Non-pigmented ciliary epithelial cell (primary cell): ENCODE measurements at places on chromosomes 11 and 22.
A peak's percentile ranks its signal among the peaks of the same experiment; 100 is the strongest.

DNA sequence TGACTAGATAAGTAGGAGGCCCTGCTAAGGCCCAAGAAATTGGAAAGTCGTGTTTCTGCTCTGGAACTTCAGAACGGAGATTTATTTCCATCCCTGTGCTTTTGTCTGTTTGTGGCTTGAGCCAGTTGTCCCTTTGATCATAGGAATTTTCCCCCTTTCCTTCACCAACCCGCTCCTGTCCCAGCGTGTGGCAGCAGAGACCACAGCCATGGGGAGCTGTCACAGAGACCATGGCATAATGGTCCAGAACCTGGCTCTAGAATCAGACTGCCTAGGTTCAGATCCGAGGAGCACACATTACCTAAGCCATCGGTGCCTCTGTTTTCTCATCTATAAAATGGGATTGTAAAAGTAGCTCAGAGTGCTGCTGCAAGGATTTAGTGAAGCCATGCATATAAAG lies 128.1 kb downstream of the GALNT18 start:
- DNase-seq: no peak

DNA sequence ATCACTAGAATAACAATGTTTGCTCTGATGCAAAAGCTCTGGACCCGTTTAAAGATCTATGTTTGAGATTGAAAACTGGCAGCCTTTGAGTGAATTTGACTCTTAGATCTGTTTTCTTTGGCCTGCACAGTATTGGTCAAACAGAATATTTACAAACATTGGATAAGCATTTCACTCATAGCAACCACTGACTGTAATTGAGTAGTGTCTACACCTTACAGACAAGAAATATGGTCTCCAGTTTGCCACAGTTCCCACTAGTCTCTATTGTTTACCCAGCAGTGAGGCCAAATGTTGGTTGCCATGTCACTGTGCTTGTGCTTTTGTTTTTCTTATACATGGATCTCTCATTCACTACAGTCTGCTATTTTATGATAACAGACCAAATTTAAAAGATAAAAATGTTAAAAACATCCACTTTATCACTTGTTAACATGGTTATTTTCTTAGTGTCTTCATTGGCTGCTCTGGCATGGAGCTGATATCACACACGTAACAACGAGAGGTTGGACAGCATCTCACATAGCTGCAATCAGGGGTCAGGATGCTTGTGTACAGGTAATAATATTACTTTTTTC lies 12.2 kb downstream of the ANKRD42 start:
- DNase-seq: no peak

- no peak for DNase-seq
Observed at GRCh38 chr11:116053548-116053919, 549.3 kb upstream of the CADM1 start.

DNA sequence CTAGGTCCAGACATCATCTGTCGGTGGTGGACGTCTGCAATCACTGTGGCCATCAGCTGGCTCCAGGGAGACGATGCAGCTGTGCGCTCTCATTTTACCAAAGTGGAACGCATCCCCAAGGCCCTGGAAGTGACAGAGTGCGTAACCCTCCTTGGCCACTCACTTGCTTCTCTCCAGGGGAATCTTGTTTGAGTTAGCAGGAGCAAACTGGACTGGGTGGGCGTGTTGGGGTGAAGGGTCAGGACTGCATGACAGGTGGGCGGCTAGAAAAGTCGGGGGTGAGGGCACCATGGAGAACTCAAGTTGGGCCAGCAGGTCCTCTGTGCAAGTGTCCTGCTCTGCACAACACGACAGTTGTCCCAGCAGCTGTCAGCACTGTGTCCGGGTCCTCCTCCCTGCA lies 16.2 kb downstream of the SHISA8 start:
- no peak for DNase-seq

DNA sequence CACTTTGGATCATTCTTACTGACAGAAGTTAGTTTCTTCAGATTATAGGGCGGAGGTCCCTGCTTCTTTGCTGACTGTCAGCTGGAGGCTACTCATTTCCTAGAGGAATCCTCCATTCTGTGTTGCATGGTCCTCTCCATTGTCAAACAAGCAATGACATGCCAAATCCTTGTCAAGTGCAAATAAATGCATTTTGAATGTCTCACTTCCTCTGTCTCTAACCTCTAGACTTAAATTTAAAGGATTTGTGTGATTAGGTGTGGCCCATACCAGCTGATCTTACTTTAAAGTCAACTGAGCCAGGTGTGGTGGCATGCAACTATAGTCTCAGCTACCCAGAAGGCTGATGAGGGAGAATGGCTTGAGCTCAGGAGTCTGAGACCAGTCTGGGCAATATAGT lies 458.4 kb upstream of the CCDC179 start:
- DNase-seq: no peak

GRCh38 chr11:129574431-129574830 lies 198.8 kb downstream of the BARX2 start:
- no peak for DNase-seq

DNA sequence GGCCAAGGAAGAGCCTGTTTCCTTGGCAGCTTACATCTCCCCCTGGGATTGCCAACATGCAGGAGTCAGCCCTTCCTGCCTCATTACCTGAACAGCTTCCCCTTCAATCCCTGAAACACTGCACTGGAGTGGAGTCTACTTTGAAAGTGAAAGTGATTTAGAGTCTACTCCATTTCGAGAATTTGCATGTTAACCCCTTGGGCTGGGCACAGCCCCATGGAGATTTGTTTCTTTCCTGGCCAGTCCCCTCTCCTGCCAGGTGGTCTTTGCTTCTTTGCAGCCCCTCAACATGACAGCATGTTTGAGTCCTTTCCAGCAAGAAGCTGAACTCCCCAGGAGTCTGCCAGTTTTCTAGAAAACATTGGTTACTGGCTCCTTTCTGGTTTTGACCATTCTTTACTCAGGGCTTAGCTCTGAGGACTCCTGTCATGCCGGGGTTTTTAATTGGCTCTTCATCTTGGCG lies 59.9 kb downstream of the TRAF6 start:
- DNase-seq: no peak

DNA sequence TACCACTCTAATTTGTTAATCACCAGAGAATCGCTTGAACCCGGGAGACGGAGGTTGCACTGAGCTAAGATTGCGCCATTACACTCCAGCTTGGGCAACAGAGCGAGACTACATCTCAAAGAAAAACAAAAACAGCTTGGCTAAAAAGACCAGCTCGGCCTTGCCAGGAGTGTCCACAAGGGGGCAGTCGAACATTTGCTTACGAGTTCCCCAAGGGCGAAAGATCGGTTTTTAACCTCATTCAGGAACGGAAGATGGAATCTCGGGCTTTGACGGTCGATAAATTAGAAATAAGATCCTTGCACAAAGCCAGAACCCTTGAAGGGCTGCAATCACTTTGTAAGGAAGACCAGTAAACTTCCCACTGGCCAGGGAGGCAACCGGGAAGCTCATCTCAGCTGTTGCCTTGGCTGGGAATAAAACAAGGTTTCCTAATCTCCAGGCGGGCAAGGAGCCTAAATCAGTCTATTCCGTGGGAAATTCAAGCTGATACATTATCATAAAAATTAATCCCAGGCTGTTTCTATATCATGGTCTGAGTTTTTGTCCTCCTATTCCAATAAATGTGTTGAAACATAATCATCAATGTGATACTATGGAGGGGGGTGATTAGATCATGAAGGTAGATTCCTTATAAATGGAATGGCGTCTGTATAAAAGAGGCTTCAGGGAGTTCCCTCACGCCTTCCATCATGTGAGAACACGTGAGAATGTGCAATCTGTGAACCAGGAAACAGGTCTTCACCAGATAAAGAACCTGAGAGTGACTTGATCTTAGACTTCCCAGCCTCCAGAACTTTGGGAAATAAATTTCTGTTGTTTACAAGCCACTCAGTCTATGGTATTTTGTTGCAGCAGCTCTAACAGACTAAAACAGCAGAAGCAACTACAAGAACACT lies 14.9 kb upstream of the SLC29A2 start:
- DNase-seq: peak; percentile 45

GRCh38 chr11:32888805-32889204 lies 3.8 kb upstream of the QSER1 start:
- DNase-seq: peak; percentile 62

GRCh38 chr11:74050465-74050864 lies 41.6 kb upstream of the UCP3 start:
- no peak for DNase-seq

GRCh38 chr22:40512426-40513136 lies 123.9 kb downstream of the MRTFA start:
- peak; percentile 79 for DNase-seq

DNA sequence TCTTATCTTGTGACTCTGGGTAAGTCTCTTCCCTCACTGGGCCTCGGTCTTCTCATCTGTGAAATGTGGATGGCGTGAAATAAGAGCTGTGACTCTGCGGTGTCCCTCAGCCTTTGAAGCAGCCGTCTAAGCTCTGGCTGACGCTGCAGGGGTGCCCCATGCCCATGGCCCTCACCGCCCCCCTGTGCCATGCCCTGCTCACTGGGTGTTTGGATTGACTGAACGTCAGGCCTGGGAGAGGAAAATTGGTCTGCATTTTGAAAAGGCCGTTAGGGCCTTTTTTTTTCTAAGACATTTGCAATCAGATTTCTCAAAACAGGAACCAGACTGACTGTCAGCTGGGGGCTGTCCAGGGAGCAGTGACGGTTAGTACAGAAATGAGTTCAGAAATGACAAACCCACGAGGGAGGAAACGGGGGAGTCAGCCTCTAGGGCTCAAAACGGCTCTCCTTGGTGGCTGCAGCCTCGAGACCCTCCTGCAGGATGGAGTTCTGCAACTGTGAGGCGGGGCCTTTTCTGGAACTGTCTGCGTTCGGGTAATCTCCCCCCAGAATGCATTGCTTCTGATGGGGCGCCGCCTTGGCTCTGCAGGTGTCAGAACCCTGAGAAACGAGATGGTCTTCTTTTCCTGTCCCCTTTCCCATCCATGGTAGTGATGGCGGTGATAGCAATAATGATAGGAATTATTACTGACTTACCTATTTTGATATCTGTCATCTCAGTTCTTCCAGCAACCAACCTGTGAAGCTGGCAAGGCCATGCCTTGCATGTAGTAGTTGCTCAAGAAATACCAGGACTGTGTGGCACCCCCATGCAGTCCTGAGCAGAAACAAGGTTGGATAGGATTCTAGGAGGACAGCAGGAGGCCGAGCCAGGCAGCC lies 2.0 kb downstream of the GRK2 start:
- DNase-seq: no peak

GRCh38 chr22:44441401-44442185 lies 56.4 kb downstream of the RTL6 start:
- no peak for DNase-seq

DNA sequence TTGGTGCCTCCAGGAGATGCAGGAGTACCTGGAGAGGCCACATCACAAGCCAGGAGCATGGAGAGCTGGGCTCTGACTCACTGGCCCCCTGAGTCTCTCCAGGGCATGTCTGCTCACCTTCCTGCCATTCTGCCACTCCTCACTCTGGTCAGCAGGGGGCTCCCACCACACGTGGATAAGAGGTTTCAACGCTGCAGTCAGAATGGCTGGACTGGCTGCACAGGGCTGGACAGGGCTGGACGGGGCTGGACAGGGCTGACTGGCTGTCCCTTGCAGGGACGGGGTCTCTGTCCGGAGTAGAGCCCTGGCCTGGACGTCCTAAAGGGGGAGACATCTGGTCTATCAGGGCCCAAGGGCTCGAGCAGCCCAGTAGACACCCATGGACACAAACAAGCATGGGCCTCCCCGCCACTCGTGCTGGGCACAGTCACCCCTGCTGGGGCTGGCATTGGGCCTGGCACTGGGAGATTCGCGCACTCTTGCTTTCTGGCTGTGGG lies 34.6 kb downstream of the CYTH4 start:
- peak; percentile 61 for DNase-seq

DNA sequence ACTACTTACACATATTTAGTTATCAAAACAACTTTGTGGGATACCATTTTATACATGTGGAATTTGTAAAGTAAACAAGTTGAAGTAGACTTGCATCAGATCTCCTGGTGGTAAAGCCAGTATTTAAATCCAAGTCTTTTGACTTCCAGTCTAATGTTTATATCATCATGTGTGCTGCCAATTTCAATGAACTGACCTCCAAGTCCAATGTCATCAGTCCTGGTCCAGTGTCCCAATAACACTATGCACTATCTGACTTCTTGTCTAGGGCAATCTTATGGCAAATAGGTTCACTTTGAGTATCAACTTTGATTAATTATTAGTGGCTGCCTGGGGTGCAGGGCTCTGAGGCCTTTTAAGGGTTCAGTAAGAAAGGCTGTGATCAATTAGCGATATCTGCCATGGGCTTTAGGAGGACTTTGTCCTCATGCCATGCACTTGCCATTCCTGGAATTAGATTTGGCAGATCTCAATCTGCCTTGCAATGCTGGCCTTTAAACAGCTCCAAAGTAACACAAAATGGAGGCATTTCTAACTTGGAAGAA lies 9.6 kb upstream of the PTS start:
- DNase-seq: no peak

- no peak for DNase-seq
Observed at GRCh38 chr11:132078264-132079076, 708.1 kb downstream of the NTM start.

GRCh38 chr11:66418168-66418985 lies 2.5 kb upstream of the NPAS4 start:
- DNase-seq: peak; percentile 80

DNA sequence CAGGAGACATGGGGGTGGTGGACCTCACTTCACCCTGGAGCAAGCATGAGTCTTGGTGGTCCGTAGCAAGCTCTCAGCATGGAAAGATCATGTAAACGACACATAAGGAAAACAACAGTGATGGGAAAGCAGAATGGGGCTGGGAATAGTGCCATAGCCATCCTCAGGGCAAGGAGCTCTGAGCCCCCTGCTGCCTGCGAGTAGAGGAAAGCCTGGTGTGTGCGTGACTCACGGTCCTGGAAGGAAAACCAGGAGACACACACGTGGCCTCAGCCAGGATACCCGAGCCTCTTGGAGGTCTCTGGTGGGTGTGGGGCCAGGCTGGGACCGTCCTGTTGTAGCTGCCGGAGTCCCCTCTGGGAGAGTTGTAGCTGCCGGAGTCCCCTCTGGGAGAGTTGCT lies 12.4 kb downstream of the SHANK3 start:
- DNase-seq: no peak
